ENCODE measurements at places on chromosomes 5 and 9.

DNA sequence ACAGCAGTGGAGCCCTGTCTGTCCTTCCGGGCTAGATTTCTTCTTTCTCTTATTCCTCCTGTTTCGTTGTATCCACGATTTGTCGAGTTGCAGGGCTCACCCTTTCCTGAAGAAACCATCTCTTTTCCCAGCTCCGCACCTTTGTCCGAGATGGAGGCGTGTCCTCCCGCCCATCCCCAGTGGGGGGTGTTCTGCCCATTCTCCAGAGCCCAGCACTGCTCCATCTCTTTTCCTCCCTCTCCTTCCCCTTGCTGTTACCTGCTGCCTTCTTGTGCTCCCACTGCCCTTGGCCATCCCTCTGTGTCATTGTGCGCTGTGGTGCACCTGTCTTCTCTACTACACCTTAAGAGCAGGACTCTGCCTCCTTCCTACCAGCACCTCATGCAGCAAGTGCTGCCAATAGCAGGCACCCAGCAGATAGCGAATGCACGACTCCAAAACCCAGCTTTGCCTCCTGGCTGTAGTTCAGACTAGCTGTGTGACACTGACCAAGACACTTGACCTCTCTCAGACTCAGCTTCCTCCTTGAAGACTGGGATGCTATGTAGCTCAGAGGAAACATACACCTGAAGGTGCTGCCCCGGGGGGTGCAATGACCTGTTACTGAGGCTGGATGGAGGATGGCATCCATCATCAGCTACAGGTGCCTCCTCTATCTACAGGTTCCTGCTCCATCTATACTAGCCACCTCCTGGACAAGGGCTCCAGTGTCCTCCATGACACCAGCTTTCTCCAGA, 8.9 kb downstream of the OR13J1 start:
- no peak for DNase-seq

GRCh38 chr5:16884595-16884994, 51.5 kb downstream of the MYO10 start:
- no peak for DNase-seq

DNA sequence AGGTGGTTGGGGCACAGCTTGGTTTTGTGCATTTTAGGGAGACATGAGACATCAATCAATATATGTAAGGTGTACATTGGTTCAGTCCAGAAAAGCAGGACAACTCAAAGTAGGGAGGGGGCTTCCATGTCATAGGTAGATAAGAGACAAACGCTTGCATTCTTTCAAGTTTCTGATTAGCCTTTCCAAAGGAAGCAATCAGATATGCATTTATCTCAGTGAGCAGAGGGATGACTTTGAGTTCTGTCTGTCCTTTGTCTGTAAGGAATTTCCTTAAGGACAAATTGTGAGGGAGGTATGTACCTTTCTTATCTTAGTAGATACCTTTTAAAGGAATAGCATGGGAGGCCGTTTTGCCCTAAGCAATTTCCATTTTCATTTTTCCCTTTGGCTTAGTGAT, 63.3 kb downstream of the COL15A1 start:
- no peak for DNase-seq

DNA sequence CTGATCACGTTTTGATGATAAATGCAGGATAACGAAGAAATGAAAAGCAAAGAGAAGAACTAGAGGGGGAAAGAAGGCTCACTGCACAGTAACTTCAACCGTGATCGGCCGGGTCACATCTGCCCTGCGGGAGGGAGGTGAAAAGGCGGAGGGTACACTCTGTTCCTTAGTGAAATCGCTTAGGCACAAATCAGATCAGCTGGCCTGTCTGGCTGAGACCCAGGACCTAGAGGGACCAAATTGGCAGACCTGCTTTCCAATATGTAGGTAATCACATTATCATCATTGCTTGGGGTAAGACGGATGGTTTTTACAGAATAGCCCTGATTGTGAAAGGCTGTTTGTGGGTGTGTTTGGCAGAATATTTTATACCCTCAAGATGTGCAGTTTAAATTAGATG, 82.2 kb downstream of the SLC28A3 start:
- DNase-seq: no peak

GRCh38 chr9:134495881-134496412, 145.7 kb upstream of the COL5A1 start:
- DNase-seq: no peak

GRCh38 chr5:135883441-135883840, 12.2 kb downstream of the IL9 start:
- no peak for DNase-seq

- DNase-seq: no peak
These were observed 36.5 kb downstream of the ZCCHC7 start for GRCh38 chr9:37156781-37157356.

GRCh38 chr5:116388564-116389258, 185.9 kb downstream of the SEMA6A start:
- no peak for DNase-seq

DNA sequence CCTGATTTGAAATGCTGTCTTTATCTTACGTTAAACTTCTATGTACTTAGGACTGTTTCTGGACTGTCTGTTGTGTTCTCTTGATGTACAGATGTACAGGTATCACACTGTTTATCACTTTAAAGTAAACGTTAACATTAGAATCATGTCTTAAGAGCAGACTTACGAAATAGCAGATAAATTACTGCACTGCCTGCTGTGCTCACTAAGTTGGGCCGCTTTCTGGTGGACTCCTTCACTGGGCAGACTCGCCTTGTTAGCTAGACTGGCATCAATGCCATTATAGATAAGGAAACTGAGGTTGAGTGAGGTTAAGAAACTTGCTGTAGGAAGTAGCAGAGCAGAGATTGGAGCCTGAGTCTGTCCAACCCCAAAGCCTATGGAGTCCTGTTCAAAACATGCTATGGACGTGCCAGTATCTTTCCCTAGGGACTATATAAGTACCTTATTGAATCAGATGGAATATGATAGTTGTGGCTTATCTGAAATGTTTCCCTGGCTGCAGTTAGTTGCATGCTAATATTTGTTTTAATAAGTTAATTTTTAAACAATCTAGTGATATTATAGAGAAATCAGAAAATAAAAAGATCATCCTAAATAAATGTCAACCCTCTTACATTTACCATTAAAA, 16.9 kb downstream of the ZNF618 start:
- DNase-seq: no peak

DNA sequence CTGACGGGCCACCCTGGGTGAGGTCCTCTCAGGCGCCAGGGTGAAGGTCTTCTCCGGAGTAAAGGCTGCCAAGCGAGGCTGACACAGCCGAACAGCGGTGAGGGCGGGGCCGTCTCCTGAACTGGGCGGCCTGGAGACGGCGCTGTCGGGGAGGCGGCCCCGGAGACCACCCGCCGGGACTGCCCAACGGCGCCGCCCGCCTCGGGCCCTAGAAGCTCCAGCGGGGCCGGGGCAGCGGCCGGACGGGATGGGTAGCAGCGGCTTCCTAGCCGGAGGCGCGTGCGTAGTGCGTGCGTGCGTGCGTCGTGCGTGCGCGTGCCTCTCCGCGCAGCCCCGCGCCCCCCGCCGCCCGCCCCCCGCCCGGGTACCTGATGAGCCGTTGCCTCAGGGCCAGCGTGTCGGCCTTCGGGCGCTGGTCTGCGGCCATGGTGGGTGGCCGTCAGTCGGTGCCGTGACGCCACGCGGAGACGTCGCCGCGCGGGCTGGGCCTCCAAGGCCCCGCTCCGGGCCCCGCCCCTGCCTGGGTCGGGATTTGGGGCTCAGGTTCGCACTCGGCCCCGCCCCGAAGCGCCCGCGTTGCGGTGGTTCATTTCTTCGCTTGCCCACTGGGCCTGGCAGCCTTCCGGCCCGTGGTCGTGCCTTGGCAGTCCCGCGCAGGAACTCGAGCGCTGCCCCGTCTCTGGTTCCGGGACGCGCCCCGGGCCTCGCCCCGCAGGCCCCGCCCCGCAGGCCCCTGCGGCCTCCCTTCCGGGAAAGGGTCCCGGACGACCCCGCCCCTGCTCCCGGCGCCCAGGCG, at the start of gene PHYKPL:
Gene PHYKPL (minus strand): TSS at position 679 of the 796 bp plus-strand sequence. CDS start 252 bp downstream, at position 427.
- peak; percentile 75 for DNase-seq

- no peak for DNase-seq
These were observed 38.8 kb downstream of the GHR start for GRCh38 chr5:42462083-42462482.

GRCh38 chr5:5135957-5136676, 4.0 kb upstream of the ADAMTS16 start:
- peak; percentile 12 for DNase-seq

DNA sequence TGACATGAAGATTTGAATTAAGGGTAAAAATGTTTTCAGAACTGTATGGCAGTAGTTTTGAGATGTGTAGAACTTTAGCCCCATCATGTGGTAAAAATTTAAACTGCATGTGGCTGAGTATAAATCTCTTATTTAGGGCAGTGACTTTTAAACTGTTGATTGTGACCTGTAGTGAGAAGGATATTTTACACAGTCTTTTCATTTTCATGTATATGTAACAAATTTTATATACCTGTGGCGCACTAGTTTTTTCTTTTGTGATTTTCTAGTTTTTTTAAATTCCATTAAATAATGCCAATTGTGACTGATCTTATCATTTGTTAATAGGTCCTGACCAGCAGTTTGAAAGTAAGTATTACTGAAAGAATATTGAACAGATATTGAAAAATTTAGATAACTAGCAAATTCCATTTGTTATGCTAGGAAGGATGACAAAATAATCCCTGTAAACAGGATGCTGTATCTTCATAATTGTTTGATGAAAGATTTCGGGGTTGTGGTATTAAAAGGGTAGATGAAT, 47.2 kb downstream of the GPBP1 start:
- DNase-seq: peak; percentile 73

DNA sequence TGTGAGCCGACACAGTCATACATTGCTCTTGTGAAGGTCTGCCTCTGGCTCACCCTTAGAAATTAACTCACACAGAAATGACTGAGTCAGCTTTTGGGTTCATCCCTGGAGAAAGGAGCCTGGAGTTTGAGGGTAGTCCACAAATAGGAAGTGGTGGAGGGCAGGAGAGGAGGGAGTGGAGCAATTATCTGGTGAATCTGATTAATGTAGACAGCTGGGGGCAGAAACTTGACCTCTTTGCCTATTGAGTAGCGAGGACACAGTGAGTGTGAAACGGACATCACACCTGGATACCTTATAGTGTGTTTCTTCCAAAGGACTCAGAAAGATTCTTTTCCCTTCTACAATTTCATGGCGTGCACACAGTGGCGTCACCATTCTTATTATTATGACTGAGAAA, 48.5 kb upstream of the MSX2 start:
- no peak for DNase-seq

GRCh38 chr9:105385381-105385985, 62.4 kb upstream of the FSD1L start:
- DNase-seq: no peak

DNA sequence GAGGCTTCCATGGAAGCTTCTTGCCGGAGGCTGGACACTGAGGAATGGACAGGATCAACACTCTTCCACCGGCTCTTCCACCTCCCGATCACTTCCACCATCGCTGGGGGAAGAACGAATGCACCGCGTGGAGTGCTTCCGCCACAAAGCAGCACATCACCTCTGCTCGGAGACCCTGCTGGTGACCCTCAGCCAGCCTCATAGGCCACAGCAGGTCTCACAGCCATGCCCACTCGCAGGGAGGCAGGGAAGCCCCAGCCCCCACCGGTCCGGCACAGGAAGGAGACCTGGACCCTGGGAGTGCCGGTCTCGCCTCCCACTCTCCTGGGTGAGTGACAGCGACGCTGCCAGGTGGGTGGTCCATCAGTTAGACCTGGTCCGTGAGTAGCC, 4.7 kb downstream of the MRPL36 start:
- DNase-seq: no peak

DNA sequence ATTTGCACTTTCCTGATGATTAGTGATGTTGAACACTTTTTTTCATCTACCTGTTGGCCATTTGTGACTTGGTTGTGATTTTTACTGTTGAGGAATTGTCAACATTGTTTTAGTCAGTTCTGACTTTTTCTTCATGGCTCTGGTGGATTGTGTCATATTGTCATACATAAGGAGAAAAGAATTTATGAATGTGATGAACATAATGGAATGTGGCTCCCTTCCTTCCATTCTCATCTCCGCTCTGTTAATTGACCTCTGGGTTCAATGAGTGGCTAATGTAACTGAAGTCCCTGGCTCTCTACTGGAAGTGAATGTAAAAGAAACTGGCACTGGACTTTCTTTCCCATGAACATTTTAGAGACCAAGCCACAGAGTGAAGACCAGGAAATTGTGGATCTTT, 49.2 kb downstream of the KIAA1958 start:
- DNase-seq: peak; percentile 92

GRCh38 chr9:83367326-83367725, 170.9 kb downstream of the FRMD3 start:
- DNase-seq: no peak
